ENCODE measurements at places on chromosomes 6 and 20.

- DNase-seq = no peak
Observed at GRCh38 chr6:137148306-137149034, 25.0 kb downstream of the IL22RA2 start.

DNA sequence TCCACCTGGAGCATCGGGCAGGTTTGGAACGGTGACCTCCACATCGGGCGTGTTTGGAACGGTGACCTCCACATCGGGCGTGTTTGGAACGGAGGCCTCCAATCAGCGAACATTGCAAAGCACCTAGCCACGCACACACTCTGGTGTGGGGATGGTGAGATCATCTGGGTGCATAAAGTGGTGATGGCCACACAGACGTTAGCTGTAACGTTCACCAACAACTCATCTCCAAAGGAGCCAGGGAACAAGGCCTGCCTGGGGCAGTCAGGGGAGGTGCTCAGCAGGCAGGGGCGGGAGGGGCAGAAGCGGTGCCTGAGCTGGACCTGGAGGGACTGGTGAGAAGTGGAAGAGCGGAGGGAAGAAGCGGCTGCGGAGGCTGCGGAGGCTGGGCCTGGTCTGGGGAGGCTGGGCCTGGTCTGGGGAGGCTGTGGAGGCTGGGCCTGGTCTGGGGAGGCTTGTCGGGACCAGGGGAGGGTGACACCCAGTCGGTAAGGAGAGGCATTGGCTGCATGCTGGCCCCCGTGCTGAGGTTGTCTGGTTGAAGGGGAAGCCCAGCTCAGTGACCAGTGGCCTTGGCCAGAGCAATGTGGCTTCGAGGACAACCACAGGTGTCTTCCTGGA is 89.9 kb downstream of the PSMB1 start:
- no peak for DNase-seq

DNA sequence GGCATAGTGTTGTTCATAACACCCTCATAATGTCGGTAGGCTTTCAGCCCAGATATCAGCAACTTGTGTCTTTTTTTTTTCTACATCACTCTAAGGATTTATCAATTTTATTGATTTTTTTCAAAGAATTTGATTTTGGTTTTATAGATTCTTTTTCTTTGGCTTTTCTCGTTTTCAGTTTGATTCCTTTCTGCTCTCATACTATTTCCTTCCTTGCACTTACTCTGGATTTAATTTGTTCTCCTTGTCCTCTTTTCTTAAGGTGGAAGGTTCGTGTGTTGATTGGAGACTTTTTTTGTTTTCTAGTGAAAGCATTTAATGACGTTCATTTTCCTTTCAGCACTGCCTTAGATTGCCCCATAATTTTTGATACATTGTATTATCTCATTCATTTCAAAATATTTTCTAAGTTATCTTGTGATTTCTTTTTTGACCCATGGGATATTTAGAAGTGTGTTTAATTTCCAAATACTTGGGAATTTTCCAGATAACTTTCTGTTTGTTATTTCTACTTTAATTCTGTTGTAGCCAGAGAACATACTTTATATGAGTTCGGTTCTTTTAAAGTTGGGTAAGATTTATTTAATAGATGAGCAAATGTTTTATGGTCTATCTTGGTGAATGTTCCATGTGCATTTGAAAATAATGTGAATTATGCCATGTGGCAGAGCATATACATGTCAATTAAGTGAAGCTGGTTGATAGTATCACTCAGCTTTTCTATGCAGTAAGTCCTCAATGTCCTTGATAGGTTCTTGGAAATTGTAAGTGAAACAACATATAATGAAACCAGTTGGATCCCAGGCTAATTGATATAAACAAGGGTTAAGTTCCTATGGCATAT is 62.8 kb downstream of the IRF4 start:
- DNase-seq = no peak

DNA sequence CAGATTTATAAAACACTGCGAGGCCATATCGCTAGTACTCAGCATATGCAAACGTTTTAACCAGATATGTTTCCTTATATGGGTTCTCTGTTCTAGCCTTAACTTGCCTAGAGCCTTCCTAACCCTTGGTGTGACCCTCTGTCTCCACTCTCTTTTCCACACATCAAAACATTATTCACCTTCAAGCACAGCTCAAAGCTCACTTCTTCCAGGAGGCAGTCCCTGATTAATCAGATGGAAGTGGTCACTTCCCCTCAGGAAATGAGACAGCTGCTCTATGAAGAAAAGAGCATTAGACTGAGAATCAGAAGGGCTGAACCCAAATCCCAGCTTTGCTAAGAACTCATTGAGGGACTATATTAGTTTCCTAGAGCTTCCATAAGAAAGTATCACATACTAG is 39.8 kb upstream of the SLC17A4 start:
- no peak for DNase-seq

- no peak for DNase-seq
Observed at GRCh38 chr6:39794231-39794630, 2.1 kb downstream of the DAAM2 start.

Measured in stimulated activated CD4-positive, alpha-beta T cell treated with anti-CD3 and anti-CD28 coated beads, TNF-alpha, amount 100 ng/mL, for 48 hours (primary cell).